ENCODE measurements at places on chromosomes 2 and 18. TPM values are rescaled to one million over a fixed set of nuclear protein-coding genes. Genes with fewer than 3 reads are reported as not detected.

GRCh38 chr18:24941174-24941951, 410.6 kb downstream of the ZNF521 start:
- DNase-seq: no peak

DNA sequence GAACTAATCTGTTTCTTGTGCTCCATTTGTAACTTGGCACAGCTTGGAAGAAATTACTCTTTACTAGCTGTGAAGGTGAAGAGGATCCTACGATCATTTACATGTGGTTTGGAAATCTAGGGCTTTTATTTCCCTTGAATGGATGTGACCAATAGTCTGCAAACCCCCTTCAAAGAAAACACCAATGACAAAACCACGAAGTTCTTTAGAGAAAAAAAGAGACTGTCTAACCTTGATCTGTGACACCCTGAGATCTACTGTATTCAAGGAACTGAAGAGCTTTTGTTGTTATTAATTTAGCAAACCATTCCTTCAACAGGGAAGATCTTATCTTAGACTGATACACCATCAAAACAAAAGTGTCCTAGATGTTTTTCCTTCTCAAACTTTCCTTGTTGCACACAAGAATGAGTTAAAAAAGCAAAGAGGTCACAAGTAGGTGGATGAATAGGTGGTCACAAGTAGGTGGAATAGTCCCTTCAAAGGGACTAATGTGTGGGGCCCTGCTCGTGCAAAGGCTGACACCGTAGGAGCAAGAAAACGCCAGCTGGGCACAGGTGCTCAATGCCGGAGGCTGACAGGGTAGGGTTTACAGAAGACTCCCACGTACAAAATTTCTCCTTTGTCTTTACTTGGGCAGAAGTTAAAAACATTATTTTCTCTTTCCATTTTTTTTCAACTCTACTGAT, 95.6 kb upstream of the ITGB6 start:
- no peak for DNase-seq

- DNase-seq: no peak
Measured at GRCh38 chr2:228503731-228504130, 322.2 kb upstream of the SPHKAP start.

- no peak for DNase-seq
Measured at GRCh38 chr2:233964581-233964980, 47.4 kb downstream of the TRPM8 start.

Gene POTEI
- not detected for total RNA-seq

GRCh38 chr2:48380989-48381625, 148.8 kb upstream of the STON1 start:
- no peak for DNase-seq

DNA sequence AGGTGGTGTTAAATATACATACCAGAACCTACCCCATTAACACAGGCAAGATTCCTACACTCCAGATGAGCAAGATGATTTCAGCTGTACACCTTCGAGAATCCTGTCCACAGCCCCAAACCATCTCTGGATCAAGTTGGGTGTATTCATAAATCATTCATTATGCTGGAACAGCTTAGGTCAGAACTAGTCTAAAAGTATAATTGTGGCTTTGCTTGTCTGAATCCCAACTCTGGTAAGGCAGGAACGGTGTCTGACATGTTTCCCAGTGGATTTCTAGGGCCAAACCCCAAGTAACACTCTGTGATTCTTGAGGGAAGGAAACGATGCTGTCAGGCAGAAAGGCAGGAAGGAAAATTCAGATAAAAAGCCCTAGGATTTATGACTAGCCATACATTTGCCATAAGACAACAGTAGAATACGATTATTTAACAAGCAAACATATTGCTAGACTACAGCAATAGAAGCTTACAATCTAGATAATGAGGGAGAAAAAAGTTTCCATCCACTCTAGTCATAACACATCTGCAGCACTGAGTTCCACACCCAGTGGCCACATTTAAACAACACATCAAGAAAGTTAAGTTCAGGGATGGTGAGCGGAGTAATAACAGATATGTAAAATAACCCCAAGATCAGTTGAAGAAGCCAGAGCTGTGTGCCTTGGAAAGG, 444.8 kb downstream of the RND3 start:
- no peak for DNase-seq

DNA sequence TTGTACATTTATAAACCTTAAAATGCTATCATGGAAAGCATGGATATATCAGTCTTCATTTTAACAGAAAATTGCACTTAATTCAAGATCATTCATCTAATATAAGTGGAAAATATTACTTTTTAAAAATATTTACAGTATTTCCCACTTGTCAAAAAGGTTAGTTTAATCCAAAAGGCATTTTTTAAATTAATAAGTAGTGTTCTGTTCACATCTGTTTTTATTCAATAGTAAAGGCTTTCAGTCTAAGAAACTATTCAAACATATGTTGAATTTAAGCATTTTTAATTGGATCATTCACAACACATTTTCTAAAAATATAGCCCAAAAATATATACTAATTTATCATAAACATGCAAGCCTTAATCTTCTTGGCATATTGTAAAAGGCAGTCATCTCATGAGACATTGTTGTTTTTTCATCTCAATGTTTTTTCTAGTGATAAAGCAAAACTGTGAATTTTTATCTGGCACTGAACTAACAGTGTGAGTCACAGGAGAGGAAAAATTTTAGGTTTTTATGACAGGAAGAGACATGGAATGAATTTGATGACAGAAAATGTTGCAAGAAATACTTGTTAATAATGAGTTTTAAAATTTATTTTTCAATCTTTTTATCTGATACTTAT, 1642.5 kb upstream of the TMEFF2 start:
- DNase-seq: no peak

DNA sequence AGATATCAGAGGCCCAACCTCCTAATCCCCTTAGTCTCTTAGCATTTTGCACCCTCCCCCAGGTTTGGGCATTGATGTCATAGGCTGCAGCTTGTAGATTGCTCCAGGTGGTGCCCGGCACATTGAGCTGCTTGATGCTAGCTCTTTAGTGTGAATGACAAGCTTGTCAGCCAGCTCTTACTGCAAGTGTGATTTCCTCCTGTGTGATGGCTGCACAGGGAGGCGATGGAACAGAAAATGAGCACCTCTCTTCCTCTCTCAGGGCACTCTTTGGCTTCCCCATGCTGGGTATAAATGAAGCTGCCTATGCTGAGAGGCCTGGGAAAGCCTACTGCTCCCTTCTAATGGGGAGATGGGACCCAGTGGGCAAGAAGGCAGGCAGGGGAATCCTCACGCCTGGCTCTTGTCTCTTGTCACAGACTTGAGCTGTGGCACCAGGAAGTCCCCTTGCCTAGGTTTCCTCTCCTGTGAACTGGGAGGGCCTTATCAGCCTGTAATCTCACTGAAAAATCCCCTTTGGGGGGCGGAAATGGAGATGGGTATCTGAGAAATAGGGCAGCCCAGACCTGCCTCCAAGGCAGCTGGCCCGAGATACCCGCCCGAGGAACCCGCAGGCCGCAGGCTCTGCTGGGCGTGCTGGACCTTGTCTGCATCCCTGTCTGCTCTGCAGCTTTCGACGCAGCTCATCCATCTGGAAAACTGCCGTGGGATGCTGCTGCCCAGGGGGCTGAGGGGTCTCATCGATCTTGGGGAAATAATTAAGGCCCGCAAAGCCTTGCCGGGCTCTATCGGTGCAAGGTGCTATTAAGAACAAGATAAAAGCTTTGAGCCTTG, 163.5 kb upstream of the CXCR4 start:
- no peak for DNase-seq

- DNase-seq: no peak
Measured at GRCh38 chr2:173984866-173985604, 19.9 kb upstream of the SP3 start.

Gene UGT1A1
- not detected for total RNA-seq

DNA sequence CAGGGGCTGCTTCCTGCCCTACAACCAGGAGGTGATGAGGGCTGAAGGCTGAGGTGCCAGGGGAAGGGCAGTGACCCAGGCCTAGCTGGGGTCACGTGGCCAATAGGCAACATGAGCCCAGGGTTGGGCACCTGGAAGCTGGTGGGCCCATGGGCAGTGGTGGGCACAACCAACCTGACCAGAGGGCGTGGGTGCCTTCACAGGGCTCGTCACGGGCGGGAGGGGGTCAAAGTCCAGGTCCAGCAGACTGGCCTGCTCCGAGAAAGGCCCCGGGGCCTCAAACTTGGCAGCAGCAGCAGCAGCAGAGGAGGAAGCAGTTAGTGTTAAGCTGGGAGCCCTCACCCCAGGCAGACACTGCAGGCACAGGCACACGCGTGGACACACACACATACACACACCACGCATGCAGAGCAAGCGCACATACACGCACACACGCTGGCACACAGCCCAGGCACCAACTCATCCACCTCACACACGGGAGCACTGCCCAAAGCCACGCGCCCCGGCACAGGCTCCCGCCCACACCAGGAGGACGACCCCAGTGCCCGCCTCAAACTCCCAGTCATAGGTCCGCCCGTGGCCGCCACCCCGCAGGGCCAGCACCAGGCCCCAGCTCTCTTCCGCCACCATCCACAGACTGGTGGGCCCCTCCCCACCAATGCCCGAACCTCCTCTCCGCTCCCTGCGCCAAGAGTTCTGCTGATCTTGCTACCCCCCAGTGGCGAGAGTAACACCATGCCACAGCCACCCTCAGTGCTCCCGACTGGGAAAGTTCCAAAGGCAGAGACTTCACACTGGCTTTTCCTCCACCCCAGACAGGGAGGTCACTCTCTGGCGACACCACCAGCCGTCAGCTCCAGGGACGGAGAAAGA, 53.0 kb downstream of the BIN1 start:
- no peak for DNase-seq

- no peak for DNase-seq
Measured at GRCh38 chr18:23529604-23530003, 26.3 kb downstream of the RMC1 start.

- no peak for DNase-seq
Measured at GRCh38 chr2:20596193-20596972, 54.5 kb downstream of the HS1BP3 start.

DNA sequence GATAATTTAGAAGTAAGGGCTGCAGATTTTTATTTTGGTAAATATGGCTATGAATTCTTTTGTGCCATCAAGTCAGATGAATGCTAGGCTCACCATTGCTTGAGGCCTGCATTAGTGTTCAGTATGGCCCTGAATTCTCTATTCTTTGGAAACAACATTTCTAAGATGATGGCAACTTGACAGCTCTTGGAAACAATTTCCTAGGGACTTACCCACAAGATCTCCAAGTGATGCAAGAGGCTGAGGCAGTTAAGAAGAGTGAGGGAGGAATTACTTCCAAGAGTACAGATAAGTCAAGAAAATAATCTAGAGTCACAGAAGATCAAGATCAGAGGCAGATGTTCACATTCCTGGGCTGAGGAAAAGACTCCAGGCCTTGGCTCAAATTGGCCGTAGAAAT, 129.1 kb downstream of the NRP2 start:
- no peak for DNase-seq

DNA sequence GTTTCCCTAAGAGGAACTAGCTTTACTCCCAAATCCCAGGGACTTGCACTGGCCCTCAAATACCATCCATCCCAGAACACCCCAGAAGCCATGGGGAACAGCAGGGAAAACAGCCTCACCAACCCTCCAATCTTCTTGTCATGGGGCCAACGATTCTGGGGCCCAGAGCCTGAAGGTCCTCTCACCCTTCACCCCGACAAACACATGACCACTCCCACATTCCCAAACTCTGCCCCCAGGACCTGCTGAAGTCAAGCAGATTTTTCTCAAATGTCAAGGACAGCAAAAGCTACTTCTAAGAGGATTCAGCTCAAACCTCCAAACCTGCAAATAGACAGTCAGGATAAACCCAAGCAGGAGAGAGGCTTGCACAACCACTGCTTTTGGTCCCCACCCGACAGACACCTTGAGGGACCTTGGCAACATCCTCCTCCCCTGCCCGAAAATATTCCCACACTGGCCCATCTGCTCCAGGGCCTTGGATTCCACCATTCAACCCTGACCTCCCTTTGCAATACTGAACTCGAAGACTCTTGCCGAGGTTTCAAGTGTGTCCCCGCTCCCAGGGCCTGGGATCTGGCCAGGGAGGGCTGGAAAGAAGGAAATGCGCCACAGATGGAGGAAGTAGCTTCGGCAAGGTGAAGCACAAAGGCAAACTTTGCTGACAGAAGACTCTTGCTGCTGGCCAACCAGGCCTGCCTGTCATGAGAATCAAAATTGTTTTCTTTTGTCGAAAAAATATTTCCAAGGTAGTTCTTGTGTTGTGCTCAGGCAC, 143.3 kb downstream of the ZFP36L2 start:
- no peak for DNase-seq

DNA sequence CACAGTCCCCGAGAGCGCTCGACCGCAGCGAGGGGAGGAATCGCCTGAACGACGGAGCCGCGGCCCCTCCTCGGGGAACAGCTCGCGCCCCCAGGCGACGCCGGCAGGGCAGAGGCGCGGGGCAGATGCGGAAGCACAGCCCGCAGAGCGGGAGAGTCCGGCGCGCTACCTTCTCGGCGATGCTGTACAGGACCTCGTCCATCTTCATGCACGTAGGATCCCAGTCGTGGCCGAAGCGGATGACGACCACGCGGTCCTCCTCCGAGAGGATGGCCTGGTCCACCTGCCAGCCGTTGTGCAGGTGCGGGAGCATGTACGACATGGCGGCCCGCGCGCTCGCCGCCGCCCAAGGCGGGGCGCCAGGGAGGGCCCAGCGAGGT, 302 bp downstream of the TXNL4A start:
- peak; percentile 70 for DNase-seq

Gene MYCN
- total RNA-seq: 3.4 TPM

GRCh38 chr2:16250886-16251285, 310.5 kb downstream of the MYCN start:
- DNase-seq: no peak

GRCh38 chr2:124973396-124973795, 948.3 kb downstream of the CNTNAP5 start:
- no peak for DNase-seq

GRCh38 chr2:65388596-65389390, 43.6 kb downstream of the SPRED2 start:
- DNase-seq: no peak

DNA sequence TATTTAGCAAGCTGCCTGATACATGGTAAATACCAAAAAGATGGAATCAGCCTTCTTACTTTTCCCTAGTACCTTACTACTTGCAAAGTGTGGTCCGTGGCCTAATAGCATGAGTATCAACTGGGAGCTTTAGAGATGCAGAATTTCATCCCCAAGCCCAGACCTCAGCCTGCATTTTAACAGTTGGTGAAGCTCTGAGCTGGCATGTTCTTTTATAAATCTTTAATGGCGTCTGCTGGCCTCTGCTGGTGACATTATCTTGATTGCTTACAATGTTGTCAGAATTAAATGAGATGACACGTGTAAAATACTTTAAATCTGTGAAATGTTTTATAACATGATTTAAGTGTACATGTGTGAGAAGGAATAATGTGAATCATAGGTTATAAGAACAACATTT, 115.1 kb upstream of the NOSTRIN start:
- peak; percentile 22 for DNase-seq

Gene RNF125
- total RNA-seq: 1.5 TPM

- no peak for DNase-seq
Measured at GRCh38 chr2:104850361-104851290, 3.3 kb upstream of the POU3F3 start.

DNA sequence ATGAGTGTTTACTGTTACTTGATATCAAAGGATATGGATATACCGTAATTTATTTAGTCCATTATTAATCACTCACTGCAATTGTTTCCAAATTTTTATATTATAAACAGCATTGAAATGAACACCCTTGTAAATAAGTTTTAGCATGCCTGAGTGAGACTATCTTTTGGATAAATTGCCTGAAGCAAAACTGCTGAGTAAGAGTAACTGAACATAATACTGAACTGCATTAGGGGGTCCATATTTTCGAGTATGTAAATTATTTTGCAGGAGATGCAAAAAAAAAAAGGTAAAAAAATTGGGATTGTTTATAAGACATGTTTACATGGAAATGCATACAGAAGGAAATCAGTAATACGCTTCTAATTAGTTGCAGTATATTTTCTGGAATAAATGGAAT, 215.6 kb upstream of the SMAD7 start:
- DNase-seq: no peak

All from A673 (cell line).